ENCODE measurements at places on chromosomes 6 and 20. TPM values are rescaled to one million over a fixed set of nuclear protein-coding genes. Genes with fewer than 3 reads are reported as not detected.

DNA sequence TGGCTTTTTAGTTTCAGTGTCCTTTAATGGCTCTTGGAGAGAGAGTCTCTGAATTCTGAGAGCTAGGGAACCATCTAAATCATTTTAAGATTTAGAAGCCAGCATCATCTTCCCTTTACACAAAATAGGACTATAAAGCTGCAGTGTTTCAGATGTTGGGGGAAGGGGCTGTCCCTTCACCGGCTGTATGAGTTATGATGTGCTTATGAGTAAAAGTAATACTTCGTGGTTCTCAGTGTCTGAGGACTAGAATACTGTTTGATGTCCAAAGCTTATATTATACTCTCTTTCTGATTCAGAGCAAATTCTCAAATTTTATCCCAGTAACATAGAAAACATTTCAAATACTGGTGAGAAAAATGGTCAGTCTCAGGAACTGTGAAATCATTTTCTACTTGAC lies 63.5 kb upstream of the FAM8A1 start:
- no peak for DNase-seq

GRCh38 chr20:63957690-63958441 lies 1.6 kb upstream of the UCKL1 start:
- no peak for DNase-seq

DNA sequence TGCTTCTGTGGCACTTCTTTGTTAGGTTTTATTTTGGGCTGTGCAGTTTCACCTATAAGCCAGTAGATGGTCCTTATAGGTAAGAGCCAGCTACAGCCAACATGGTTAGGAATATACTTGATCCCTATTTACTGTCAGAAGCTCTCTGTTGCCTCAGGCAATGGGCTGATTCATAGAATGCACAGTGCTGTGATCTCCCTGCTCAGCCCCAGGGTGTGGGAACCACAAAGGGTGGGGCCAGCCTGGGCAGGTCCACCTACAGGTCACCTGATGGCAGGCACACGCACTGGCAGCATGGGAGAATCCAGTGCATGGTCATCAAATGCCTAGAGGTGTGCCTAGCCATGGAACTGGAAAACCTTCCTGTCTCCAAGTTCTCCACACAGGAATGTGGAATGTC lies 191.9 kb downstream of the MOXD1 start:
- no peak for DNase-seq

The OR2H1 gene
- polyA plus RNA-seq: not detected

The SLC4A11 gene
- polyA plus RNA-seq: 0.23 TPM
